ENCODE measurements at places on chromosomes 5 and 9. TPM values are rescaled to one million over a fixed set of nuclear protein-coding genes. Genes with fewer than 3 reads are reported as not detected.

KDM3B gene
- 61.8 TPM for polyA plus RNA-seq

PRUNE2 gene
- polyA plus RNA-seq: 19.3 TPM

PDLIM7 gene
- polyA plus RNA-seq: 72.2 TPM

NADK2 gene
- polyA plus RNA-seq: 55.1 TPM

CDKN2B-AS1 gene
- polyA plus RNA-seq: 2.2 TPM

SH3RF2 gene
- 416 TPM for polyA plus RNA-seq

APBB3 gene
- 73.1 TPM for polyA plus RNA-seq

SPATA31C1 gene
- 21.1 TPM for polyA plus RNA-seq

SAXO1 gene
- polyA plus RNA-seq: 103 TPM

IL5 gene
- 5.4 TPM for polyA plus RNA-seq

GMCL2 gene
- 53.5 TPM for polyA plus RNA-seq

FAM170A gene
- 55.5 TPM for polyA plus RNA-seq

SPOCK1 gene
- 101 TPM for polyA plus RNA-seq

SPATA31D4 gene
- 9.4 TPM for polyA plus RNA-seq

LCN2 gene
- 2.2 TPM for polyA plus RNA-seq

LOX gene
- polyA plus RNA-seq: 11.9 TPM

FOXI1 gene
- polyA plus RNA-seq: 0.26 TPM

TPPP gene
- 3.8 TPM for polyA plus RNA-seq

RXRA gene
- 31.3 TPM for polyA plus RNA-seq
